KBM-7 (cell line): ENCODE measurements at places on chromosomes 13 and 19.

DNA sequence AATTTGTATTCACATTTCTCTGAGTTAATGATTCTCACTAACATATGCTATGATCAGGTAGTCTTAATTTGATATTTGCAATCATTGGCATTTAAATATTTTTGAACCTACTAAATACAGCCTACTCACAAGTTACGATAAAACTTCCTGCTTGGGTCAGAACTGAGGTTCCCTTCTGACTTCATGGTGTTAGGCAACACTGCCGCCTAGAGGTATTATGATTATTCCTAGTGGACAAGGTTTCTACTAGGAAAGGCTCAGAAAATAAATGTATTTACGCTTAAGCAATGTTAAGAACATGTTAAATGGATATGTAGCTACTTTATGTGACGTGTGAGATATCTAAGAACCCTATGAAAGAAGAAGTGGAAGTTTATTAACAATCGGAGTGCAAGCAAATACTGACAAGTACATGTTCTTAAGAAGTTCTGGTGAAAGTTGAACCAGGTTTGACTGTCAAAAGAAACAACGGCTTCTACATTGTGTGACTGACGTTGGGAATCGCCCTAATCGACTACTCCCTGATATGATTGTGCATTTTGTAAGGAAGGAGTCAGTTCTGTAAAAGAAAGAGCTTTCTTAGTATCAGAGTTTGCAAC, 1395.8 kb downstream of the SLITRK5 start:
- DNase-seq = peak; percentile 55

DNA sequence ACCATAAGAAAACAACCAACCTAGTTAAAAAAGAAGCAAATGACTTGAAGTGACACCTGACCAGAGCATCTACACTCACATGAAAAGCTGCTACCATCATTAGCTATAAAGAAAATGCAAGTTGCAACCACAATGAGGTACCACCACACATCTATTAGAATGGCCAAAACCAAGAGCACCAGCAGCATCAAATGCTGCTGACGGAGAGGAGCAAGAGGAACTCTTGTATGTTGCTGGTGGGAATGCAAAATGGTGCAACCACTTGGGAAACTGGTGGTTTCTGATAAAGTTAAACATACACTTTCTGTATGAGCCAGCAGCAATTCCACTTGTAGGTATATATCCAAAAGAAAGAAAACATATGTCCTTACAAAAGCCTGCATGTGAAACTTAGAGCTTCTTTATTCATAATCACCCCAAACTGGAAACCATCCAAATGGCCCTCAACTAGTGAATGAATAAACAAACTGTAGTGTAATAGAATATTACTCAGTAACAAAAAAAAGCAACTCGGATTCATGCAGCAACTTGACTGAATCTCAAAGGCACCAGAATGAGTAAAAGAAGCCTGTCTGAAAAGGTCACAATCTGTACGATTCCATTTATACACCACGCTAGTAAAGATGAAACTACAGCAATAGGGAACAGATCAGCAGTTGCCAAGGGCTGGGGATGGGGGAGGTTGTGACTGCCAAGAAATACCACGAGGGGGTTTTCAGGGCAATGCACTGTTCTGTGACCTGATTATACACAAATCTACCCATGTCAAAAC, 60.9 kb upstream of the RANBP3 start:
- no peak for DNase-seq

DNA sequence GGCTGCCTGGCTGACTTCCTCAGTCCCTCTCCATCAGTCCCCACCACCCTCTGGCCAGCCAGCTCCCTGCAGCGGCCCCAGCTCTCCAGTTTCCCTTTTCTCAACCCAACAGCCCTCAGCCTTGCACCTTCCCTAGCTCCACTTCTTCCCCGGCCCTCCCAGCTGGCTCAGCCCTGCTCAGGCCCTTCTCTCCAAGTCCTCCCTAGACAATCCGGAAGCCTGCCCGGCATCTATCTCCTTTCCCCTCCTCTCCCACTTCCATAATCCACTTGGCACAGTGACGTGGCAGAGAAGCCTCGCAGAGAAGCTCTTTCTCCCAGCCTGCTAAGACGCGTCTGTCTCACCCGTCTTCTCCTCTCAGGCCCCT, 1.1 kb downstream of the UBXN6 start:
- DNase-seq = peak; percentile 71

DNA sequence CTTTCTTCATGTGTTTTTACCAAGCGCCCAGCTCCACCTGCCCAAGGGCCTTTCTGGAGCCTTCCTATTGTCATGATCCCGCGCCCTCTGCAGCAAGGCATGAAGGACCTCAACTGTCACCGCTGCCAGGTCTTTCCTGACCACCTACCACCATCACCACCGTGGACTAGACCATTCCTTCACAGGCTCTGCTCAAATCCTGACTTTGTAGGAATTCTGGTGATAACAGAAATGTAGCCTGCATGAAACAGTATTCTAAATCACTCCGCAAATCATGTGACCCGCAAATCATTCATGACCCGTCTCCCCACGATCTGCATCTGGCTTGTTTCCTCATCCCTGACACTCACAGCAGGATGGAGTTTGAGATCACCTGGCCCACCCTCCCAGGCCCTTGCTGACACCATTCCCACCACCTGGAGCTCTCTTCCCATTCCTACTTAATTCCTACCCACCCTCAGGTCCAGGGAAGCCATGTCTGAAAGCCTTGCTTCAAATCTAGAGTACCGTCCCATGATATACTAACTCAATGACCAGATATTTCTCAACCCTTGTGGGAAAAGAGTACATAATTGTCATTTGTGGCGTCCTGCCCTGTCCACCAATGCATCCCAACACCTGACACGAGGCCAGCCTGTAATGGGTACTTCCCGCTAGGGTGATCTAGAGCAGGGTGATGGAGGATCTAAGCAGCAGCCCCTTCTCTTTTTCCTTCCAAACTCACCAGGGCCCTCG, 1.3 kb downstream of the UBE2S start:
- no peak for DNase-seq

- DNase-seq = no peak
These were observed 144.2 kb downstream of the FOXO1 start for GRCh38 chr13:40522282-40522681.

- no peak for DNase-seq
These were observed 813.8 kb downstream of the UQCRFS1 start for GRCh38 chr19:28399187-28399586.

GRCh38 chr19:16654140-16654539, 5.8 kb downstream of the SMIM7 start:
- no peak for DNase-seq

GRCh38 chr19:52786078-52786463, 520 bp downstream of the ZNF600 start:
- no peak for DNase-seq

DNA sequence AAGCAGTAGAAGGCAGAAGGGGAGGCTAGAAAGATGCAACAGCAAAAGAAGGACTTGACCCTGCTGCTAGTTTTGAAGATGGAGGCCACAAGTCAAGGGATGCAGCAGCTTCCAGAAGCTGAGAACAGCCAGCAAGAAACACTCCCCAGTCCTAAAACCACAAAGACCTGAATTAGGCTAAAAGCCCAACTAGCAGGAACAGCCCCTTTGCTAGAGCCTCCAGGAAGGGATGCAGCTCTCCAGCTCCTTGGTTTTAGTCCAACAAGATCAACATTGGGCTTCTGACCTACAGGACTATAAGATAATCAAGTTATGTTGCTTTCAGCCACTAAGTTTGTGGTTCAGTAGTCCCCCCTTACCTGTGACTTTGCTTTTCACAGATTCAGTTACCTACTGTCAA, 10.5 kb upstream of the LATS2 start:
- peak; percentile 22 for DNase-seq

- no peak for DNase-seq
These were observed 919 bp downstream of the GTF3A start for GRCh38 chr13:27425158-27425917.

DNA sequence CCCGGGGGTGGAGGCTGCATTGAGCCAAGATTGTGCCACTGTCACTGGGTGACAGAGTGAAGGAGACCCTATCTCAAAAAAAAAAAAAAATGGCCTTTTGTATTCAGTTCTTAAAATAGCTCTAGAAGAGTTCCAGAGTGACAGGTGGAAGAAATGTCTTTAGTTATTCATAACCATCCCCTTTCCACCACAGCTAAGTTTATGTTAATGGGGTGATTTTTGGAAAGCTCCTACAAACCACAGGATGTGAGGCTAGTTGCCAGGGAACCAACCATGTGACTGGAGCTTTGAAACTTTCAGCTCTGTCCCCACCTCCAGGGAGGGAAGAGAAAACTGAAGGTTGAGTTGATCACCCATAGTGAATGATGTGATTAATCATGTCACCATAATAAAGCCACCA, 6.9 kb downstream of the ZNF490 start:
- DNase-seq = peak; percentile 22

DNA sequence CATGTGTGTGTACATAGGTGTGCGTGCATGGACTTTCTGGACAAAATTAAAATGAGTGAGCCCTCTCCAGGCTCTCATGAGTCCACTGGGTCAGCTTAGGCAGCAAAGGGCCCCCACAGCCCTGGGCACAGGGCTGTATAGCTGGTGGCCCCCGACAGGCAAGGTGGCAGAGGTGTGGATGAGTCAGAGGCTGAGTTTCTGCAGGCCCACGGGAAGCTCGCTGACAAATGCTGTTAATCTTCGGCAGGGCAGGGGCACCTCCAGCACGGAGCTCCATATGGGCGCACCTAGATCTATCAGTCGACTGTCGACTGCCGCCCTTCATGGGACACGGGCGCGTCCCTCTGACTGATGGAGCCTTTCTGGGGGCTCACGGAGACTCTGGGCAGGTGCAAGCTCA, 181.1 kb downstream of the URI1 start:
- no peak for DNase-seq

DNA sequence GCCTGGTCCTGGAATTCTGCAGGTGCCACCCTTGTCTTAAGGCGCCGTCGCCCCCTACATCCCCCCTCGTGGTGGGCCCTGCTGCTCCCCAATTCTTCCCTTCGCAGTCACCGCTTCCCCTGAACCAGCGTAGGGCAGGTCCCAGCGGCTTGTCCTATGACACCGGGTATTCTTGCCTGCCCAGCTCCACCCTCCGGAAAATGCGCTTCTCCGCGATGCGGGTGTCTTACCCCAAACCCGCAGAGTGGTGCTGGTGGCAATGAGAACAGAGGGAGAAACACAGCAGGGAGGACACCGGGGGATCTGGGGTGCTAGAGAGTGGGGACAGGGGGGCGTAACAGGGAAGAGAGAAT, 9.0 kb downstream of the ZNF808 start:
- DNase-seq = no peak

GRCh38 chr13:50446611-50447010, 396.9 kb downstream of the DLEU7 start:
- no peak for DNase-seq

GRCh38 chr13:60134376-60134775, 29.4 kb downstream of the DIAPH3 start:
- no peak for DNase-seq

DNA sequence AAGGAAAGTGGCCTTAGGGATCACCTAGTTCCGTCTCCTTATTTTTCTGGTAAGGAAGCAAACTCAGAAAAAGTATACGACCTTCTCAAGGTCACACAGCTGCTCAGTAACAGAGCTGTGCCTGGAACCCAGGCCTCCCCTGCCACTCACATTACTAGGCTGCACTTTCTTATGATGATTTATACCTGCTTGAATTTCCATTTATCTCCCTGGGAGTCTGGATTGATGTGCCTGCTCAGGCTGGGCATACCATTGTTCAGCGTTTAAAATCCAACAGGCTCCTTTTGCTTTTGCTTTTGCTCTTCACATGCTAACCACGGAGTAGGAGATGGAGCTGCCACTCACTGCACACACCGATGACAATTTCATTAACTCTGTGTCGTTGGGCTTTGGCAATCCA, 241.0 kb downstream of the OLFM4 start:
- no peak for DNase-seq

- DNase-seq = no peak
These were observed 174.0 kb downstream of the DCT start for GRCh38 chr13:94305463-94305862.

- DNase-seq = no peak
These were observed 1.9 kb upstream of the GPI start for GRCh38 chr19:34363094-34363493.

GRCh38 chr13:48783181-48783630, 129.5 kb downstream of the CYSLTR2 start:
- peak; percentile 89 for DNase-seq

DNA sequence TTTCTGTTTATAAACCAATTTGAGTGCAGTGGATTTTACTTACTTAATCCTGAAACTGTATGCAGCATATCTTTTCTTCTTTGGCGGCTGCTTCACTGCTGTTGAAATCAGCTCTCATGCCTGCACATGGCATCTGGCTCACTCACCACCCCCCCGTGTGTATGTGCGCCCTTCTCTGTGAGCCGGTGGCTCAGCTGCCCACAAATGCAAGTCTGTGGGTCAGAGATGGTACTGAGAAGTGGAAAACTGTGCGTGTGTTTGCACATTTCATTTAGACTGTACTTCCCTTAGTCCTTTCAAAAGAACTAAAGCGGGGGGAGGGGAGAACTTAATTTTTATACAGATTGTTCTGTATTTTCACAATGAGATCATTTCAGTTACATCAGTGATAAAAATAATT, 307.6 kb downstream of the SHISA2 start:
- DNase-seq = no peak

DNA sequence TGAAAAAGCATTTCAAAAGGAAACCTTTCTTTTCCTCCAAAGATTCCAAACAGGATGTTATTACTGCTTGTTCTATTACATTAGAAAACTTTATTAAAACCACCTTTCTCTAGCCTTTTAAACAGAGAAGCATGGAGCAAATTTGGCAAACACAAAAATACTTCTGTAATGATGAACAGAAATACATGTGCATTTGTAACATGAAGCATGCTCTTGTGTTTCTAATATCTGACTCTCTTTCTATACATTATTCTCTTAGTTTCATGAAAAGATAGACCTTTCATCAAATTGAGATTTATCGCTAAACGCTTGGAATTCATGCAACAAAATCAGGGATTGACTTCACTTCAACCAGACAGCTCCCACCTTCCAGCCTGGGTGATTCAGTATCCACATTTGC, 152.8 kb upstream of the IRS2 start:
- no peak for DNase-seq

- DNase-seq = no peak
These were observed 6.4 kb downstream of the GARRE1 start for GRCh38 chr19:34260771-34261173.

- no peak for DNase-seq
These were observed at the start of gene IPO5 for GRCh38 chr13:97953376-97953970. Gene IPO5 (plus strand): TSS chr13:97953675. CDS start chr13:97976697, 23,022 bp downstream.

- DNase-seq = peak; percentile 96
These were observed 1.7 kb downstream of the JUND start for GRCh38 chr19:18279516-18280246.
